ENCODE measurements at places on chromosomes 1 and 21.

DNA sequence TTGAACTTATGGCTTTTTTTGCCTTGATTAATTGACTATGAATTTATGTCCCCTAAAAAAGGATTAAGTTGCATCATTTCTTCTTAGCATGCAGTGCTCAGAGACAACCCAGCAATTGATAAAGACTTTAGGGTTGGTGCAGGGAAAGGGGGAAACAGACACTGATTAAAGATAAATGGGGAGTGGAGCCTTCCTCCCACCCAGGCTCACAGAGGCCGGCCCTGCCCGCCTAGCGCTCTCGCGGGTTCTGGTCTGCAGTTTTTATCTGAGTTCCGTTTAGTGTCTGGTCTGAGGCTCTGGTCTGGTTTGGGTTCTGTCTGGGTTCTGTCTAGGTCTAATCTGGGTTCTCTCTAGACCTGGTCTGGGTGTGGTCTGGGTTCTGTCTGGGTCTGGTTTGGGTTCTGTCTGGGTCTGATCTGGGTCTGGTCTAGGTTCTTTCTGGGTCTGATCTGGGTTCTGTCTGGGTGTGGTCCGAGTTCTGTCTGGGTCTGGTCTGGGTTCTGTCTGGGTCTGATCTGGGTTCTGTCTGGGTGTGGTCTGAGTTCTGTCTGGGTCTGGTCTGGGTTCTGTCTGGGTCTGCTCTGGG, 48.1 kb downstream of the ABCG1 start:
- no peak for DNase-seq

DNA sequence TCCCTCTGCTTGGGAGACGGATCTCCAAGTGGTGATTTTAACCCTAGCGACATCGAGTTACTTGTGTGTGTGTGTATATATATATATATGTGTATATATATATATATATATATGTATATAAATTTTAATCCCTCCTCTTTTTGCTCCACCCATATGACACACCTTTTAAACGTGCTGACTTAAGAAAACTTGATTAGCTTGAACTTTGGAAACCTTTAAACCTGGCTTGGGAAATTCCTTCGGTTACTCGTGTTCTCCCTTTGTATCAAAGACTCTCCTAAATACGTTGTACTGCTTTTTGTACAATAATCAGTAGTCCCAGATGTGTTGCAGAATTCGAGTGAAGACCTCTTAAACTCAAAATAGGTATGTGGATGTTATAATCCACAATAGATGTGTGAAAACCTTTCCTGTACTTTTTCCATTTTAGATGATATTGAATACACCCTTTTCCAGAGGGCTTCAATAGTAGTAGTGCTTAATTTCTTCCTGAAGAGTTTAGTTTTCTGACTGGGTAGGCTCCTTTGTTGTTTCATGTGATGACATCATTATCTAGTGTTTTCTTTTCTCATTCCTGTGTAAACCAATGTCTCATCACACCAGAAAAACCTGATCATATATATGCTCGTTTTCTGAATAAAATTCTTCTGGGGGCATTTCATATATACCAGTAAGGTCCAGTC, 1.4 kb downstream of the RNF11 start:
- no peak for DNase-seq

DNA sequence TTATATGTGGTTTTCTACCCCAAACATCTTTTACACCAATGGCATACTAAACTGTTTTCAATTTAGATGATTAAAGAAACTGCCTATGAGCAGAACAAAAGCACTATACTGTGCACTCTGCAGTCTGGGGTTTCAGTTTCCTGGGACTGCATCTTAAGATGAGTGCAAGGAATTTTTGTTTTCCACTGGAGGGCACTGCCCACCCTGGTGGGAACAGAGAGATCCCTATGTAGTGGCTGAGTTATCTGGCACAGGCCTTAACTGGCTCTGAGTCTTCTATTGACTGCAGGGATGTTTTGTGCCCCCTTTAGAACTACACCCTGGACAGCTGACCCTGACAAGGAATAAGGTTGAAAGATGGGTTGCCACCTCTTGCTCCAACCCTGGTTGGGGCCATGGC, 12.0 kb downstream of the PROK1 start:
- DNase-seq: no peak

DNA sequence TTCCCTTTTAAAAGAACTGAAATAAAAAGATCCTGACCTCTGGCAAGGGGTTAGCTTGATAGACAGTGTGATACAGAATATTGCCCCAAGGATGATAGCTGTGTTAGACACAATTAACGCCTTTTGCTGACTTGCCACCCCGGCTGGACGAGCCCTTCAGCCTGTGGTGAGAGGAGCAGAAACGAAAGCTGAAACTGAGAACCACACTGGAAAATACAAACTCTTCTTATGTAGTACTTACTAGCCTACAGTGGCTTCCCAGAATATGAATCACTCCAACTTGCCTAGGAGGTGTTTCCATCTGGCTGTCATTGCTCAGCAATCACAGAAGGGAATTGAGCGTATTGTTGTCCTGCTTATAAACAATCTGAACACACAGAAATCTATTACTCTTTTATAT, 22.9 kb downstream of the SAMSN1 start:
- DNase-seq: no peak

DNA sequence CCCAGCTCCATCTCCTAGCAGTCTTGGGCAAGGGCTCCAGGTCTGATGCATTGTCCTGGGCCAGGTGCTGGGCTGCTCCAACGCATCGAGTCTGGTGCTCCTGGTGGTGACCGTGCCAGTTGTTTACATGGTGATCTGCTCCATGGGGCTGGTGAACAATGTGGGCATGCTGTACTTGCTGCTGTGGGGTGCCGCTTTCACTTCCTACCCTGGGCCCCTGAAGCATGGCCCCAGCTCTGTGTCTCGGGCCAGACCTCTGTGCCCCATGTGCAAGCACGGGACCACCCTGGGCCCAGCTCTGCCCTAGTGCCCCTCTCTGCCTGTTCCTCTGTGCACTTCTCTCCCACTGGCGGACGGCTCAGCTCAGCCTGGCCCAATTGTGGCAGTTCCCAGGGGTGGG, 119.4 kb downstream of the MAST2 start:
- DNase-seq: no peak

DNA sequence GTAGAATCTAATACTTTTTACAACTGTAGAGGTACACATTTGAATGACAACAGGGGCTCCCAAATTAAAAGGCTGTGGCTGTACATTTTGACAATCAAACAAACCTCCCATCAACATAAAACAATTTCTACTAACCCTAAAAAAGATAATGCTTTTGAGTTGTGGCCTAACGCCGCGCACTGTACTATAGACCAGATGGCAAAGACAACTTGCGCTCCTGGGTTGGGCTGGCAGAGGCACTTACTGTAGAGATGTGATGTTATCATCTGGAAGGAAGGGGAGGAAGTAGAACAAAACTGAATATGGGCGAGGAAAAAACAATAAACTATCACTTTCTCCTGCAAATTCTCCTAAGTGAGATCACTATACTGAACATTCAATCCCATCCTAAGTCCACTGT, 26.1 kb downstream of the SPRTN start:
- DNase-seq: no peak

- DNase-seq: no peak
Observed at GRCh38 chr1:3731583-3732433, 20.4 kb upstream of the CCDC27 start.

DNA sequence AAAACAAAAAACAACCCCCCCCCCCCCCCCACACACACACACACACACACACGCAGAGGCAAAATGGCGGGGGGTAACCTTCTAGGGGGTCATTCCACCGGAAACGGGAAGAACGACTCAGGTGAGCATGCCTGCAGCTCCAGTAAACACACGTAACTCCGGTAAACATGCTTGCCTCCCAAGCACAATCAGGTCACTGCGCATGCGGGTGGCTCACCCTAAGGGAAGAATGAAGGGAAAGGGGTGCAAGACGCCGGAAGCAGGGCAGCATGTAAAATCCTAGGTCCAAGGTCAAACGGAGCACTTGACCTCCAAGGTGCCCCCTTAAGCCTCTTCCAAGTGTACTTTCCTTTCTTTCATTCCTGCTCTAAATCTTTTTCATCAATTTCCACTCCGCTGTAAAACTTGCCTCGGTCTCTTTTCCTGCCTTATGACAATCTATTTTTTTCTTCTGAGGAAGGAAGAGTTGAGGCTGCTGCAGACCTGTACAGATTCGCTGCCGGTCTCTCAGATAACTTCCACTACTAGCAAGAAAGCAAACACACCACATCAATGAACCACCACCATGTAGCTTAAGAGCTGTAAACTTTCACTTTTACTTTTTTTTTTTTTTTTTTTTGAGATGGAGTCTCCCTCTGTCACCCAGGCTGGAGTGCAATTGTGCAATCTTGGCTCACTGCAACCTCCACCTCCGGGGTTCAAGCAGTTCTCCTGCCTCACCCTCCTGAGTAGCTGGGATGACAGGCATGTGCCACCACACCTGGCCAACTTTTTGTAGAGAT, 21.0 kb upstream of the CBR3 start:
- DNase-seq: peak; percentile 79

GRCh38 chr1:109199710-109200109, 14.0 kb upstream of the SARS1 start:
- no peak for DNase-seq

- no peak for DNase-seq
Observed at GRCh38 chr1:23251812-23252211, 34.5 kb upstream of the HTR1D start.

- no peak for DNase-seq
Observed at GRCh38 chr1:68103011-68103545, 52.7 kb upstream of the DIRAS3 start.

DNA sequence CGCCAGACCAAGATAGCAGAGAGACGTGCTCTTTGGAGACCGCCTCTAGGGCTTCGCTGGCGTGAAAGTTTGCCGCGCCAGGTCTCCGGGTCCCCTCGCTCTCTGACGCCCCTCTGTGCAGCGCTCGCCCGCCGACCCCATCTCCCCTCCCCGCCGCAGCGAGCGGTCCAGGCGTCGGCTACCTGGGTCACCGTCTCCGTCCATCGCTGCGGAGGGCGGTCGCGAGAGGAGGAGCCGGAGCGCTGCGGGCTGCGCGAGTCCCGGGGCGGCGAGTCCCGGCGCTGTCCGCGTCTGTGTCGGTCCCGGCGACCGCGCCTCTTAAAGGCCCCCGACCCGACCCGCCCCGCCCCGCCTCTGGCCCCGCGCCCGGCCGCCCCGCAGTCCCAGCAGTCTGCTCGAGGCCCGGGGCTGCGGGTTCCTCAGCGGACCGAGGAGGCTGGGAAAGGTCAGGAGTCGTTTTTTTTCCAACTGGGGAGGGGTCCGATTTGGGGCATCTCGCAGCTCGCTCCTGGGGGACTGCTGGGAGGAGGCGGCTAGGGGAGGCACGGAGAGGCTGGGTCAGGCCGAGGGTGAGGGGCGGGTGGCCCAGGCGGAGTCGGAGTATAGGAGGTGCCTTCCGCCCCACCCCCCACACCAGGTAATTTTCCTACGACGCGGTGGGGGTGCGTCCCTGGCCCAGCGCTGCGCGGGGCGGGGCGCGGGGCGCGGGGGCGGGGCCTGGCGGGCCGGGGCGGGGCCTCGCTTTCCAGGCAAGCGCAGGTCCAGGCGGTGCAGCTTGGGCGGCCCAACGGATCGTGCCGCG, at the start of the genes FBXO2 and FBXO44:
TSS of gene FBXO2 (minus strand) at position 293 of the 802 bp plus-strand sequence. CDS start at position 204, 89 bp downstream.
TSS of gene FBXO44 (plus strand) at position 741 of the 802 bp plus-strand sequence. CDS start 959 bp downstream, outside the sequence.
- no peak for DNase-seq

DNA sequence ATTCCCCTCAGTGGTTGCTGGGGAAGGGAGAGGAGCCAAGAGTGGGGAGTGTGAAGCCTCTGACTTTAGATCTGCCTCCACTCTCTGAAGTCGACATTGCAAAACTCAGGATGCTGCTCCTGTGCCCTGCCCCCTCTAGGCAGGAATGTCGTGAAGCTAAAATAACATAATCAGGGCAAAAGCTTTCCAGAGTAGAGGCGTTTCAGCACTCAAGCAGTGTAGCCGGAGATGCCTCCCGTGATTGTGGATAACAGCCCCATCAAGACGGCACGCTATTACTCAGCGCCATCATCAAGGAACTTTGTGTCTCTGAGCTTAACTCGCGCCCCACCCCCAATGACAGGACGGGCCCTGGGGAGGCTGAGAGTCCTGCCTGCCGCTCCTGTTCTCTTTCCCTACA, 60.0 kb downstream of the FBXO2 start:
- DNase-seq: no peak

DNA sequence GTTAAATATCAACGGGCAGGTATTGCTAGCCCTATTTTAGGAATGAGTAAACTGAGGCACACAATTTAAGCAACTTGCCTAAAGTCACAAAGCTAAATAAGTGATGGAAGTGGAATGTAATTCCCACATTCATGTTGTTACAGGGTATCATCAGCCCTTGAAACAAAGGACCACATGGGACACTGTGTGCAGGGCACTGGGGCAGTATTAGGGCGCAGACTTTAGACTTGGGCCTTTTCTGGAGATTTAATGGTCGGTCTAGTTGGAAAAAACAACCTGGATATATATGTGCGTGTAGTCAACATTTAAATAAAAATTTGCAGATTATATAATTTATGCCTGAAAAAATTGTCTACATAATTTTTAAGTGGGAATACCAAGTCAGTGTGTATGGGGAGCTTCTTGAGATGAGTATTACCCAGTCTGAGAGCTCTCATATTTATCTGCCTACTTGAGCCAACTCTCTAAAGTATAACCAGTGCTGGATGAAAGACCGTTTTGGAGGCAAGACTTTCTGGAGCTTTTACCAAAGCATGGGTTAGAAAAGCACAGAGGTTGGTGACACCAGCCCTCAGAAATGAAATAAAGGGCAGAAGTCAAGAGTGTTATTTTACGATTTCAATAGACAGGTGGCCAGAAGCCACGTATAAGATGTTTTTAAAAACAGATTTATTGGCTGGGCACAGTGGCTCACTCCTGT, 1.6 kb downstream of the KDM1A start:
- DNase-seq: no peak

DNA sequence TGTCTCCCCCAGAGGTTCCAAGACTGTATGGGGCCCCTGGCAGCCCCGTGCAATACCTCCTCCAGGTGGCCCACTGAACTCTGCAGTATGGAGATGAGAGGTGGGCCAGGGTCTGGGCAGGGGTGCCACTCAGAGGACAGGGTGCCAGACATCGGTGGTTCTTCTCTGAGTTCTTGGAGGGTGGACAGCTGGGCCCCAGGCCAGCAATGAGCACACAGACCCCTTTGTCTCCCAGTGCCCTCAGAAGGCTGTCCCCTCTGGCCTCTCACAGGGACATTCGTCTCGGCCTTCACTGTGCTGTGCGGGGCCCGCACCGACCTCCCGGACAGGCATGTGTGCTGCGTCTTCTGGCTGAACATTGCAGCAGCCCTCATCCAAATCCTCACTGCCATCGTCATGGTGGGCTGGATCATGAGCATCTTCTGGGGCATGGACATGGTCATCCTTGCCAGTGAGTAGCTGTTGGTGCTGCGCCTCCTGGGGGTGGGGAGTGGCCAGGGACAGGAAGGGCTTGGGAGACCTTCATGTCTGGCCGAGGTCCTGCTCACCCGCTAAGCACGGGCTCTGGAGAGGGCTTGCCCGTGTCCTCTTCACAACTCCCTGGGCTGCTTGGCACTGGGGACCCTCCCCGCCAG, 48.1 kb downstream of the STUM start:
- DNase-seq: no peak

DNA sequence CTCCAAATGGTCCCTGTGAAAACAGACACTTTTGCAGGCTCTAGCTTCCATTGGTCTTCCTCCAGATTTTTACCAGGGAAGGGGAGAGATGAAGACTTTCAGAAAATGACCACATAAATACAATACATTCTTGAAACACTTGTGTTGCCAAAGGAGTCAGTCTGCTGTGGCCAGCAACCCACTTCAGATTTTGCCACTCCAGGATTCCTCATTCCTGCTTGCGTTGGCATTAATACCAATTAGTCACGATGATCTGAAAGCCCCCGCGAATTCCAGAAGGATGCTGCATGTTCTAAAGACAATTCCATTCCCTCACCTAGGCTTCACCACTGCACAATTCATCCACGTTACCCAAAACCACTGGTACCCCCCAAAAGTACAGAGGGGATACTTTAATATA, 7.9 kb upstream of the BACE2 start:
- DNase-seq: no peak

Data from NCI-H2107 (cell line).